Colonic mucosa (tissue), 4 donors: ENCODE measurements at places on chromosomes 1 and 21. TPM values are rescaled to one million over a fixed set of nuclear protein-coding genes. Genes with fewer than 3 reads are reported as not detected.
A peak's percentile ranks its signal among the peaks of the same experiment; 100 is the strongest.

The ANGPTL3 gene
- total RNA-seq: 0.12 TPM

The PCP4 gene
- 0.99 TPM for total RNA-seq

The VHLL gene
- not detected for total RNA-seq

The CELA3A gene
- total RNA-seq: 0.56 TPM

The PPFIA4 gene
- 7.3 TPM for total RNA-seq

The RHCE gene
- 0.32 TPM for total RNA-seq

The TDRD5 gene
- total RNA-seq: 0.80 TPM

DNA sequence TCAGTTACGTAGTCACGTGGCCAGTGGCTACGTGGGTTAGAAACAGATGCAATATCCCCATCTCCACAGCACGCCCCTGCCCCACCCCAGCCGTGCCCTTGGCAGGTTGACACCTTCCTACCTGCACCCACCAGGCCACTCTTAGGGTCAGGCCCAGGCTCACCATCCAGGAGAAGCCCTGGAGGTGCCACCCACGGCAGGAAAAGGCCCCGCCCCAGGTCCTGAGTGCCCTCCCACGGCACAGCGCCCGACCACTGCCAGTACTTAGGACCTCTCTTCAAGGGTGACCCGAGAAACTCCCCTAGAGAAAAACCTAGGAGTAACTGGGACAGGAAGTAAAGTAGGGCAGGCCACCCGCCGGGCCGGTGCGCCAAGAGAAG lies 1.5 kb downstream of the C1orf35 start:
- peaks cover 13% of the 10 kb centered on the region for H3K4me1 ChIP-seq
- H3K36me3 ChIP-seq: peaks cover 14% of the 10 kb centered on the region
- H3K27ac ChIP-seq: peak overlapping the region; percentile 96
- H3K4me3 ChIP-seq: peak overlapping the region; percentile 90
- no peaks in the 10 kb centered on the region for H3K27me3 ChIP-seq

DNA sequence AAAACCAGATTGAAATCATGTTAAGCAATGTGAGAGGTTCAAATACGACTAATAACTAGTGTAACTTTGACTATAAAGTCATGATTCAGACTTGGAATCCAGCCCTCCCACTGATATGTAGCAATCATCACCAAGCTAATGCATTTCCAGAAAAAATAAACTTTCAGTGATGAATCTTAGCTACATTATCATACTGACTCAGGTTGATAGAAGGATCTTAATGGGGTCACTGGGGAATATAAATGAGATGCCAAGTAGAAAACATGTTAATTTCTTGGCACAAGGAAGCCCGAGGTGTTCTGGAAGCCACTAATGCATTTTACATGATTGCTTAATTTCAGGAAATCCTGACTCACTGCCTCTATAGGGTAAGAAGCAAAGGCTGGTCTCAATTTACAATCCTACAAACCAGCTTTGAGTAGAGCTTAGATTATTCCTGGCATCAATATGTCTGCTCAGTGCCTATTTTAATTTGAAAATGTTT lies 67.7 kb downstream of the SELENOF start:
- H3K4me3 ChIP-seq: no peak overlapping the region

- H3K36me3 ChIP-seq: no peaks in the 10 kb centered on the region
- H3K4me1 ChIP-seq: peaks cover 5% of the 10 kb centered on the region
- H3K4me3 ChIP-seq: no peak overlapping the region
Observed at GRCh38 chr1:93549811-93550210, 101.9 kb downstream of the FNBP1L start.

- DNase-seq: no peak
- no peak overlapping the region for H3K4me3 ChIP-seq
- no peaks in the 10 kb centered on the region for H3K4me1 ChIP-seq
- H3K36me3 ChIP-seq: no peaks in the 10 kb centered on the region
Observed at GRCh38 chr1:243735457-243735856, 114.6 kb downstream of the AKT3 start.

GRCh38 chr1:168246506-168246905 lies 20.7 kb downstream of the SFT2D2 start:
- H3K27ac ChIP-seq: no peak overlapping the region
- no peaks in the 10 kb centered on the region for H3K27me3 ChIP-seq
- no peaks in the 10 kb centered on the region for H3K4me1 ChIP-seq

GRCh38 chr1:102798718-102799117 lies 309.6 kb downstream of the COL11A1 start:
- no peak overlapping the region for H3K4me3 ChIP-seq
- H3K4me1 ChIP-seq: no peaks in the 10 kb centered on the region
- no peaks in the 10 kb centered on the region for H3K27me3 ChIP-seq
- H3K36me3 ChIP-seq: no peaks in the 10 kb centered on the region
- no peak overlapping the region for H3K27ac ChIP-seq

DNA sequence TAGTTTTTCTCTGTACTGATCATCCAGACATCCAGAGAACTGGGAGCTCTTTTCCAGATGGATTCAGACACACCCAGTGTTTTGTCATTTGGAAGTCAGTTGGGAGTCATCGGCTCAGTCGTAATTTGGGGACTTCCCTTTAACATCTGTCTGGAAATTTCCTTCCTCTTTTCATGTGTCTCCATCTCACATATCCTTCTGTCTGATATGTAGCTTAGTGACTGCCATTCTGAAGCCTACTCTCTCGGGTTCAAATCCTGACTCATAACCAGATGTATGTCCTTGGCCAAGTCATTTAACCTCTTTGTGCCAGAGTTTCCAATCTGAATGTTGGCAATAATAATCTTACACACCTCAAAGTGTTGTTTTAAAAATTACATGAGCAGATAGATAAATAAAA lies 3.0 kb downstream of the MORC3 start:
- DNase-seq: no peak
- H3K27ac ChIP-seq: no peak overlapping the region
- H3K36me3 ChIP-seq: no peaks in the 10 kb centered on the region
- no peaks in the 10 kb centered on the region for H3K27me3 ChIP-seq
- no peak overlapping the region for H3K4me3 ChIP-seq

DNA sequence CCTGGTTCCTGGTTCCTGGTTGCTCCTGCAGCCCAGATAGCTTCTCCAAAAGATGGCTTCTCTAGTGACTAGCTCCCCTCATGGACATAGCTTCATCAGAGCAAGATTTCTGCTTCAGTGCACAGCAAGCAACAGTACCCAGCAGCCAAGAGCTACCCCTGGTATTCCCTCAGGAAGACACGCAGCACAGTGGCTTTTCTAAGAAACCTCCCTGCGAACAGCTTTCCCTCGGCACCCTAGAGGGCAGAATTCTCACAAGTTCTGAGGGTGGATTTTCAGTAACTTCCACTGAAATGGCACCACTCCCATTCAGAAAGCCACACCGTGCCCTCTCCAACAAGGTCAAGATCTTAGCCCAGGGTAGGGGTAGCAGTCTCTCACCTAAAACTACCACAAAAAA lies 128.2 kb downstream of the EIF4G3 start:
- no peak for DNase-seq
- H3K36me3 ChIP-seq: no peaks in the 10 kb centered on the region
- peaks cover 6% of the 10 kb centered on the region for H3K4me1 ChIP-seq
- no peak overlapping the region for H3K27ac ChIP-seq
- no peak overlapping the region for H3K4me3 ChIP-seq

- H3K4me3 ChIP-seq: no peak overlapping the region
- no peaks in the 10 kb centered on the region for H3K36me3 ChIP-seq
- no peak for DNase-seq
Observed at GRCh38 chr1:41327383-41327999, 33.7 kb upstream of the FOXO6 start.

DNA sequence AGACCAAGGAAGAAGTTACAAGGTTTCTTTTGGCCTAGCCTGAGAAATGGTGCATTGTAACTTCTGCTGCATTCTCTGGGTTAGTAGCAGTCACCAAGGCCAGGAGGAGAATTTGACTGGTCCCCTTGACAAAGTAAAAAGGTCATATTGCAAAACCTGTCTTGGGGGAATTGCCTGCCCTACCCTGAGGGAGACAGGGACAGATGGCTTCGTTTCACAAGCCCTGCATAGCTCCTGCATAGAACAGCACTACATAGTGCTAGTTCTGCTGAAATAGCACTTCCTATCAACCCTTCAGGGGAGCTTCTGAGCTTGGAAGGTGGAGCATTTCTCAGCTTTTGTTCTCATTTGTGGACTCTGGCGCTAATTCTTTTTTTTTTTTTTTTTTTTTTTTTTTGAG lies 20.4 kb upstream of the AK2 start:
- no peak overlapping the region for H3K4me3 ChIP-seq
- no peaks in the 10 kb centered on the region for H3K27me3 ChIP-seq
- no peaks in the 10 kb centered on the region for H3K4me1 ChIP-seq

DNA sequence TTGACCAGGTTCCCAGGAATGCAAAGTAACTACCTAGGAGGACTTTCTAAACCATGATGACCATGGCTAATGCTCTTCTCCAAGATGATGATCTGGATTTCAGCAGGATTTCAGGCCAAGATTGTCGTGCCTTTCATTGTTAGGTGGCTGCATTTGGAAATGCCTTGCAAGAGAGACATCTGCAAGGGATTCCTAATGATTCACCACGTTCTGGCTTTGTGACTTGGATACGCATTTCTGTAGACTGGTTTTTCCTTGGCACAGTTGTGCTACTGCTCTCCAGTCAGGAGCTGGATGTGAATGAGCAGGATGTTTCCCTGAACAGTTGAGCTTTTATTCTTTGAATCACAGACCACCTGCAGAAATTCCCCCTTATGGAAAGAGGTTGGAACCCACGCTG lies 212.4 kb downstream of the BACH1 start:
- H3K36me3 ChIP-seq: no peaks in the 10 kb centered on the region
- H3K27ac ChIP-seq: no peak overlapping the region
- no peak overlapping the region for H3K4me3 ChIP-seq

DNA sequence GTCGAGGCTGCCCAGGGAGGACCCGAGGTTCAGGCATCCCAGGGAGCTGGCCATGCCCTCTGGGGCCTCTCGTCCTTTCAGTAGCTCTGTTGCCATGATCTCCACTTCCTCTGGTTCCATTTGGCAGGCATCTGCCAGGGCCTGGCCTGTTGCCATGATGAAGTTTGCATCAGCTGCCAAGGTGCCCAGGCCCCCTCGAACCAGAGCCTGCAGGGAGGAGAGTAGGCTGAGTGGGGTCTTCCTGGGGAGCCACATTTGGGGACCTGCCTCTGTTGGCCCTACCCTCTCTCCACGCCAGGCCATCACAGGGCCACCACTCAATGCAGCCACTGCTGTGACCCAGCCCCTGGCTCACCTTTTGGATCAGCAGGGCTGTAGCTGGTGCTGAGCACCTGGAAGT lies 16.4 kb upstream of the KIF21B start:
- H3K36me3 ChIP-seq: no peaks in the 10 kb centered on the region
- no peak for DNase-seq
- H3K27ac ChIP-seq: no peak overlapping the region
- H3K4me3 ChIP-seq: no peak overlapping the region
- no peaks in the 10 kb centered on the region for H3K27me3 ChIP-seq

- no peaks in the 10 kb centered on the region for H3K27me3 ChIP-seq
- no peaks in the 10 kb centered on the region for H3K4me1 ChIP-seq
- no peak overlapping the region for H3K4me3 ChIP-seq
- no peak for DNase-seq
- no peak overlapping the region for H3K27ac ChIP-seq
Observed at GRCh38 chr1:212622906-212623305, 14.3 kb downstream of the ATF3 start.

- H3K36me3 ChIP-seq: no peaks in the 10 kb centered on the region
- no peaks in the 10 kb centered on the region for H3K27me3 ChIP-seq
- H3K4me1 ChIP-seq: no peaks in the 10 kb centered on the region
- H3K27ac ChIP-seq: no peak overlapping the region
- H3K4me3 ChIP-seq: no peak overlapping the region
- no peak for DNase-seq
Observed at GRCh38 chr1:218459450-218459849, 114.3 kb downstream of the TGFB2 start.

DNA sequence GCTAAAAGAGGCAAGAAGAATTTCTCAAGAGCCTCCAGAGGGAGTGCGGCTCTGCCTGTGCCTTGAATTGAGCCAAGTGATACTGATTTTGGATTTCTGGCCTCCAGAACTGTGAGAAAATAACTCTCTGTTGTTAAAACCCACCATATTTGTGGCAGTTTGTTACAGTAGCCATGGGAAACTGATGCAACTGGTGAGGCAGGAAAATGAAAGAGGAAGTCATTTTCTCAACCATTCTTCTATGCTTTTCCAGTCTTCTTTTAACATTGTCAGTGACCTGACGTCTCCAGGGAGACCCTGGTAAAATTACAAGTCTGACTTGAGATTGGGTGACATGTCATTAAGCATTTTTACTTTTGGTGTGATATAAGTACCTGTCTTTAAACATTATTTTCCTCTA lies 5.8 kb downstream of the OR6P1 start:
- H3K4me3 ChIP-seq: no peak overlapping the region
- H3K4me1 ChIP-seq: no peaks in the 10 kb centered on the region
- no peak for DNase-seq
- H3K36me3 ChIP-seq: no peaks in the 10 kb centered on the region

- peak overlapping the region; percentile 12 for H3K27ac ChIP-seq
- H3K4me3 ChIP-seq: peak overlapping the region; percentile 37
- H3K27me3 ChIP-seq: peaks cover 32% of the 10 kb centered on the region
Observed at GRCh38 chr1:53061123-53061858, 722 bp upstream of the PODN start.
